ENCODE measurements at places on chromosomes 11 and 22.

- DNase-seq: no peak
These were observed 66.9 kb downstream of the ALX4 start for GRCh38 chr11:44243086-44243485.

- no peak for DNase-seq
These were observed 322.0 kb downstream of the CTTN start for GRCh38 chr11:70720281-70720680.

DNA sequence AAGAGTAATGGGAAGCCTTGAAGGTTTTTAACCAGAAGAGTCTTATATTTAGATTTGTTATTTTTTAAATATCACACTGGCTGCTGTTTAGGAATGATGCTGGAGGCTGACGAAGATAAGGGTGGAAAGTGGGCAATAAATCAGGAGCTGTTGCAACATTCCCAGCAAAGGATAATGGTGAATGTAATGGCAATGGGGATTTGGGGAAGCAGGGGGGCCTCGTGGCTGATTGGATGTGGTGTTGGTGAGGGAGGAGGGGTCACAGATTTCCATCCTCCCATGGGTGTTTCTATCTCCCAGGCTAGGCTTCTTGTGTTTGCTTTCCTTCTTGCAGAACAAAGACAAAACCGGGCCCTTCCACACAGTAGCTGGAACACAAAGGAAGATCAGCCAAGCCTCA, 80.8 kb downstream of the PIWIL4 start:
- no peak for DNase-seq

DNA sequence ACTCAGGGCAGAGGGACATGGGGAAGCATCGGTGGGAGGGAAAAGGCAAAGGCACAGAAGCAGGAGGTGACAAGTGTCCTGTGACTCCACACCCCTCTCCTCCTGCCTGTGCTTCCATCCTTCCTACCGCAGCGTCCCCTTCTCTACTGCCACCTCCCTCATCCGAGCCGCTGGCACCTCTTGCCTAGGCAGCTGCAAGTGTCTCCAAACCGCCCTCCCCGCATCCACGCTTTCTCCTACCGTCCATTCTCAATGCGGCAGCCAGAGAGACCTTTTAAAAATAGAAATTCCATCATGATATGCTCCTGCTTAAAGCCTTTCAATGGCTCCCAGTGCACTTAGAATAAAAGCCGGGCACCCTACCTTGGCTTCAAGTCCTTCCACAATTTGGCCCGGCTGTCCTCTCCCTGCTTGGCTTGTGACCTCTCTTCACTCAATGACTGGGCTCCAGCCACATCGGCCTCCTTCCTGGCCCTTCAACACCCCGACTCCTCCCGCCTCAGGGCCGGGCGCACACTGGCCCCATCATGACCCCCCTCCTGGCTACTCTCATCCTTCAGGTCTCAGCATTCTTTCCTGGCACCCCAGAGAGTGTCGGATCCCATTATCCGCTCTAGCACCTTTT, 16.5 kb downstream of the LRRC10B start:
- DNase-seq: no peak

DNA sequence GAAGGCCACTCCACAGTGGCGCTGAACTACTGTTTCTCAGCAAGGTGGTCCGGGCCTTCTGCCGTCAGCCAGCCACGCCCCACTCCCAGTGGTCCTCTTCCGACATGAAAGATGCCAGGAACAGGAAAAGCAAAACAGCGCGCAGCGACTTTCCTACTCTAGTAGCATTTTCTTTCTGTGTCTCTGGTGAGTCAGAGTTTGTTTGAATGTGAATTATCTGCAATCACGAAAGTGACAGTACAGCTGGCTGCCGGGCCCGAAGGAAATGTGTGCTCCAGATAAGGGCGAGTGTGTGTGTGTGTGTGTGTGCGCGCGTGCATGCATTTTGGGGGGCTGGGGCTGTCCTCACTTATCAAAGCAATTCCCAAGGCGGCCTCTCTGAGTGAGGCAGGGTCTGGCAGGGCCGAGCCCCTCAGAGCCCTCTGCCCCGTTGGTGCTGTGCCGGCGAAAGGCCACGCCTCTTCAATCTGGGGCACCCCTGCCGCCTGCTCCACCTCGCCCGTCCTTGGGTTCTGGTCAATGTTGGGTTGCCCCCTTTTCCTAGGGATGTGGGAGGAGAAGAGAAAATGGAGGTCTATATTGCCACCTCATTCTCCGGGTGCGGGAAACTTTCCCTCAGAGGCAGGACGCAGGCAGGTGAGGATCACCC, 288.5 kb downstream of the KIRREL3 start:
- DNase-seq: no peak

GRCh38 chr11:35234460-35235156, 95.6 kb downstream of the CD44 start:
- DNase-seq: no peak

DNA sequence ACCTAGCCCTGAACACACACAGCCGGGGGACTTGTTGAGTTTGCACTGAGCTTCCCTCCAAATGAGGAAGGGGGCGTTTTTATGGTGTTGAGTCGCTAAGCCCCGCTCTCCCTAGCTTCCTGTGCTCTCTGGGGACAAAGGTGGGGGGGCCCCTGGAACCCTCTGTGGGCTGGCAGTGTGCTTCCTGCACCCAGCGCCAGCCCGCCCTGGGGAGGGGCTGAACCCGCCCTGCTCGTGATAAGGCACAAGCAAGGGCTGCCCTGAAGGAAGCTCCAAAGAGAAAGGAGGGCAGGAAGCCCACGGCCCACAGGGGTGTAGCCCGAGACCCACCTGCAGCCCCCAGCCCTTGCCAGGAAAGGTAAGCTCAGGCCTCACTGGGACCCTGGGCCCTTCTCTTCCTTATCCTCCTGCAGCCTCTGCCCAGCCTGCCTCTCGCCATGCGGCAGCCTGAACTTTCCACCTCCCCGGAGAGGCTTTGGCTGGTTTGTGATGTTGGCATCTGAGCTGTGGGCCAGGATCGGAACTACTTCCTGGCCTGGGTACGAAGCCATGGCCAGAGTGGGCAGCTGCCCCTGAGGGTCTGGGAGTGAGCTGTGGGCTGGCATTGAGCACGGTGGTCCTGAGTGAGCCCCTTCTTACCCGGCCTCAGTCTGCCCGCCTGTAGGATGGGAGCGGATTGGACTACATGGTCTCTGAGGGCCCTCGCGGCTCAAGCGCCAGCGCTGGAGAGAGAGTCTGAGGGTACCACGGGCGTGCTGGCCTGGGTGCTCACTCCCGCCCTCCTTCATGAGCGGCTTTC, at the start of gene FERMT3:
TSS of gene FERMT3 (plus strand) at position 265 of the 799 bp plus-strand sequence. CDS start 644 bp downstream, outside the sequence.
- DNase-seq: peak; percentile 81

DNA sequence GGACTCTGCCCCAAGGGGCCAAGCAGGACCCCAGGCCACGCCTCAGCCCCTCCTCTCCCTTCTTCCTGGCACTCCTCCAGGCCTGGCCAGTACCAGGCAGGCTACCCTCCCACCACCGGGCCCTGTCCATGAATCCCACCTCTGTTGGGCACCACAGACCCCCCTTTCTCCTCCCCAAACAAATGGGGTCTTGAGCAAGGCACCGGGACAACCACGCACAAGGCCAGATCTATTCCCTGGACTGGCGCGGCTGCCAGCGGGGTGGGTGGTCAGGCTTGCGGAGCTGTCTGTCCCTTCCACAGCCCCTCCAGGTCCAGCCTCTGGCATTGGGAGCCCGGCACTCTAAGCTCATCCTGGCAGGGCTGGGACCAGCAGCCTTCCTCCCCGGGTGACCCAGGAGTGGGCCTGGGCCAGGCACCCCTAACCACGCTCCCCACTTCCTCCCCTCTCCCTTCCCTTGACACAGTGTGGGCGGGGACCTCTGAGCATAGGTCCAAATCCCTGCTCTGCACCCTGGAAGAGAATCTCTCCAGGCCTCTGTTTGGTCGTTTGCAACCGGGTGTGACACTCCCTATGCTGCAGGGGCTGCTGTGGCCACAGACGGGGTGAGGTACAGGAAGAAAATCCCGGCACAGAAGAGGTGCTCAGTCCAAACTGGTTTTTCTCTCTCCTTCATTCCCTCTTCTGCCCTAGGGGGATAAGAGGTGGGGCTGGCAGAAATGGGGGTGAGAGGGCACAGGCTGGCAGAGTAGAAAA, 14.6 kb downstream of the ELFN2 start:
- peak; percentile 13 for DNase-seq

DNA sequence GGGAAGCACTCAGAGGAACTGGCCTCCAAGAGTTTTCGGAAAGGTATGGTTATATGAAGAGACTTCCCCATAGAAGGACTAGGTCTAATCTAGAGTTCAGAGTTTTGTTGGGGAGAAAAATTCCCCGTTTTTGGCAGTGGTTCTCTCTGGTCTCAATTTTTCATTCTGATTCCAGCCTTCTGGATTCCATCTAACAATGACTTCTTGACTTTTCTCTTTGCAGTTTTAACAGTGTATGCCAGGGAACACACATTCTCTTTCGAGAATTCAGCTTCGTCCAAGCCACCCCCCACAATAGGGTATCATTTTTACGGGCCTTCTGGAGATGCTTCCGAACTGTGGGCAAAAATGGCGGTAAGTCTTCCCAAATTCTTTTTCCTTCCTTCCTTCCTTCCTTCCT, 115.6 kb downstream of the CSTPP1 start:
- no peak for DNase-seq

- DNase-seq: peak; percentile 43
These were observed 102.9 kb downstream of the ADAMTS15 start for GRCh38 chr11:130551388-130551787.

DNA sequence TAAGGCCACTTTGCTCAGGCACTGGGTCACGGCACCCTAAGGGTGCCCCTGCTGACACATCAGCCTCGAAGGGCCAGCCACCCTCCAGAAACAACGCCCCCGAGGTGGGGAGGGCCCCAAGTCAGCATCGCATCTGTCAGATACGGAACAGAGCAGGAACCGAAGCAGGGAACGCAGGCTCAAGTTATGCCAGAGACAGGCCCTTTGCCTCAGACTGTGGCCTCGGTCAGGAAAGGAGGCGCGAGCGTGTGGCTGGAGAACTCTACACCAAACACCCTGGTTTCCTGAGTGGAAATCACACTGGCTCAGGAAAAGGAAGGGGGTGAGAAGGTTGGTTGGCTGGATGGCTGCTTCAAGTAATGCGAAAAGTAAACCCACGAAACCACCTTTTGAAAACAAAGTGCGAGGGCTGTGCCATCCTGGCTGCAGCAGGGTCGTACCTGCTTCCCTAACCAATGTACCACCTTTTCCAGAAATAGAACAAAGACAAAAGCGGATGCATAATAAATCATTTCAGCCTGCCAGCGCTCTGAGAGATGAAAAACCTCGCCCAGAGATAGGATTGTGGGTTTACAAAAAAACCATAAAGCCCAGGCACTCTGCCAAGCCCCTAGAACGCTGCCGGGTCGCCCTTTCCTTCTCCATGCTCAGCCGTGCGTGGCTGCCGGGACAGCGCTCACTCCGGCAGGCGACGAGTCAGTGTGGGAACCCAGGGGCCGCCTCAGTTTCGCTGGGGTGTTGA, 38.6 kb downstream of the TRMU start:
- DNase-seq: peak; percentile 81

DNA sequence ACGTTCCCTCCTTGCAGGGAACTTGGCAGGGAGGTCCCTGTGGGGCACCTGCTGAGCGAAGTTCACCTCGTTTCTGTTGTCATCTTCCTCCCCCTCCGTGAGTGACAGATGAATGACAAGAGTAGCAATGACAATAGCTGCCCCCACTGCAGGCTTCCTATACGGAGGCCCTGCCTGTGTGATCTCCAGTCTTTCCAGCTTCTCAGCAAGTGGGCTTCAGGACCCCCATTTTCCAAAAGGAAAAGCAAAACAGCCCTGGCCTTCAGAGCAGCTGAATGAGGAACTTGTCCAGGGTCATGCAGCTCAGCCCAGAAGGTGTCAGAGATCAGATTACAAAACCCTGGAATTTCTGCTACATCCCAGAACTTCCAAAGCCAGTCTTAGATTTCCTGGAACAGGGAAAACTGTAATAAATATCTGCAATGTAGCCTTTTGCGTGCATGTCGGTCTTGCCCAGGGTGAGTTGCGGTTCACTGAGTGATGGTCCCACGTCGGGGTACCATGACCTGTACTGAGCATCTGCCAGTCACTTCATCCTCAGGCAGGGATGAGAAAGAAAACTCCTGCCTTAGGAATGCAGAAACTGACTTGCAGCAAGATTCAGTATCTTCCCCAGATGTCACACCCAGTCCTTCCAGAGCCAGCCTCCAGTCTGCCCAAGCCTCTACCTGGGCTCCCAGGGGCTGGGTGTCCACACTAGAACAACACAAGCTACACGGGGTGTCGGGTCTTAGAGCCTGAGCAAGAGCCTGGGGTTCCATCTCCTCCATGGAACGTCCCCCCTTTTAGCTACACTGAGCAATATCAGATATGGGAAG, 1457.0 kb downstream of the BRD1 start:
- DNase-seq: no peak

DNA sequence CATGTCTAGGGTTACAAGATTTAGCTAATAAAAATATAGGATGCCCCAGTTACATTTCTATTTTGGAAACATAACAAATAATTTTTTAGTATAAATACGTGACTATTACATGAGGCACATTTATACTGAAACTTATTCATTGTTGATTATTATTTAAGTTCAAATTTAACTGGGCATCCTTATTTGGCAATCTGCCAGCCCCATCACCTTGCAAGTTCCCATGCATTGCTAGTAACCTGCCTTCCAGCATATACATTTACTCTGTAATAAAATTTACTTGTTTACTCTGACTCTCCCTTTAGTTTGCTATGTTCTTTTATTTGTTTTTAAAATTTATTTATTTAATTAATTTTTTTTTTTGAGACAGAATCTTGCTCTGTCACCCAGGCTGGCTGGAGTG, 654.9 kb upstream of the CCDC90B start:
- DNase-seq: no peak

- peak; percentile 92 for DNase-seq
These were observed at the start of gene CARS1 for GRCh38 chr11:3057069-3057963. Gene CARS1 (minus strand): TSS chr11:3057423. CDS start chr11:3057367, 56 bp downstream.

DNA sequence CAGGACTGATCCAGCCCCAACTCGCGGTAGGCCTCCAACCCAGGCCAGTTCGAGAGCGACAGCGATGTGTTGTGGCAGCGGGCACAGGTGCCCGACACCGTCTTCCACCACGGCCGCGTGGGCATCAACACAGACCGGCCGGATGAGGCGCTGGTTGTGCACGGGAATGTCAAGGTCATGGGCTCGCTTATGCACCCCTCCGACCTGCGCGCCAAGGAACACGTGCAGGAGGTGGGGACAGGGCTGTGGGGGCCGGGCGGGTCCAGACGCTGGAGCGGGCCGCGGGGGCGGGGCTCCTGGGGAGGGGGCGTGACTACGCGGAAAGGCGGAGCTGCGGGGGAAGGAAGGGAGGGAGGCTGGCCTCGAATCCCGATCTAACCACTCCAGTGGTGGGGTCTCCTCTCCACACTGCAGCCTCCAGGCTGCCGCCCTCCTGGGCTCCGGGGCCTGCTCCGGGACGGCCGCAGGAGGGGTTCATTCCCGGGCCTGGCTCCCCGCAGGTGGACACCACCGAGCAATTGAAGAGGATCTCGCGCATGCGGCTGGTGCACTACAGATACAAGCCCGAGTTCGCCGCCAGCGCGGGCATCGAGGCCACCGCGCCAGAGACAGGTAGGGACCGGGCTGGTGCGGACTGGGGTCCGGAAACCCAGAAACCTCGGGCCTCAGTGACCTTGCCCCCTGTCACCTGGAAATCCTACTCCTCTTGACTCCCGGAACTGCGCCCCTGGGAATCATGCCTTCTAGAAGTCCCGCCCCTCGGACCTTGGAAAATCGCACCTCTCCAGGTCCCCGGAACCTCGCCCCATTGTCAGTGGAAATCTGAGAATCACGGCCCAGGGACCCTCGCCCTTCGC, 14.9 kb downstream of the TMEM258 start:
- DNase-seq: no peak
